ENCODE measurements at places on chromosomes 3 and 15.

GRCh38 chr15:54815556-54815955 lies 381.2 kb downstream of the RSL24D1 start:
- DNase-seq, result no peak

- no peak for DNase-seq
These were observed 70.6 kb downstream of the ASB7 start for GRCh38 chr15:100672959-100673358.

DNA sequence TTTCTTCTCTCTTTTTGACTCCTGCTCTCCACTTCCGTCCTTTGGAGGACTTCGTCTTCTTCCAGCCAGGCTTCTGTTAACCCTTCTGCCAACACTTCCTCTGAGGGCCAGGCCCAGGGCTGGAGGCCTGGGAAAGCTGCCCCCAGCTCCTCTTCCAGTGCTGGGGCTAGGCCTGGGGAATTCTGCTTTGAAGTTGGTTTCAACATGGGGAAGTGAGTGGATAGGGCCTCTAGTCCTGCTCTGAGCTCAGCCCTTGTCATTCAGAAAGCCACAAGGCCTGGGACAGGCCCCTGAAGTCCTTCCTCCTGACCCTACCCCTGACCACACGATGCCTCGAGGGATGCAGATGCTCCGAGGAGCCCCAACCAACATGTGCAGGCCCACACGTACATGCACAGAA lies 53.9 kb upstream of the HERC1 start:
- DNase-seq, result no peak

- DNase-seq, result peak; percentile 82
These were observed 173.9 kb downstream of the SLC9A9 start for GRCh38 chr3:143674100-143674968.

- DNase-seq, result peak; percentile 32
These were observed 37.6 kb upstream of the SLC9A9 start for GRCh38 chr3:143885780-143886427.
